ENCODE measurements at places on chromosomes 7 and 10.

- DNase-seq = no peak
These were observed 59.1 kb downstream of the ARMC3 start for GRCh38 chr10:22986771-22987542.

- no peak for DNase-seq
These were observed 79.7 kb upstream of the OGDHL start for GRCh38 chr10:49841615-49842332.

- no peak for DNase-seq
These were observed 1.0 kb upstream of the LRRN3 start for GRCh38 chr7:111089822-111090426.

DNA sequence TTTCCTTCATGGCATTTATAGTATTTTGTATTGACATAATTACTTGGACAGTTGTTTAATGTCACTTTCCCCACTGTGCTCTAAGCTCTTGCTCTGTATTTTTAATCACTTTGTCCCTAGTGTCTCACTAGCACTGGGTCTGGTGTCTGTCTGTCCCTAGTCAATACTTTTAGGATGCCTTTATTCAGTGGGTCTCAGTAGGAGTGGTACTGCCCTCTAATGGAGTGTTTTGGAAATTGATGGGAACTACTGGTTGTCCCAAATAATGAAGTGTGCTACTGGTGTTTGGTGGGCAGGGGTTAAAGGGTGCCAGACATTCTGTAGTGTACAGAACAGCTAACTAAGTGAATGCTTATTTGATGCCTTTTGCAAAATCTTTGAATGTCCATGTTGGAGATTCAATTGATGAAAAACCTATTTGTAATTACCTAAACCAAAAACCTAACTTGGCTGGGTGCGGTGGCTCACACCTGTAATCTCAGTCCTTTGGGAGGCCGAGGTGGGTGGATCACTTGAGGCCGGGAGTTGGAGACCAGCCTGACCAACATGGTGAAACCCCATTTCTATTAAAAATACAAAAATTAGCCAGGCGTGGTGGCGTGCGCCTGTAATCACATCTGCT, 33.3 kb downstream of the CDK14 start:
- DNase-seq = no peak

DNA sequence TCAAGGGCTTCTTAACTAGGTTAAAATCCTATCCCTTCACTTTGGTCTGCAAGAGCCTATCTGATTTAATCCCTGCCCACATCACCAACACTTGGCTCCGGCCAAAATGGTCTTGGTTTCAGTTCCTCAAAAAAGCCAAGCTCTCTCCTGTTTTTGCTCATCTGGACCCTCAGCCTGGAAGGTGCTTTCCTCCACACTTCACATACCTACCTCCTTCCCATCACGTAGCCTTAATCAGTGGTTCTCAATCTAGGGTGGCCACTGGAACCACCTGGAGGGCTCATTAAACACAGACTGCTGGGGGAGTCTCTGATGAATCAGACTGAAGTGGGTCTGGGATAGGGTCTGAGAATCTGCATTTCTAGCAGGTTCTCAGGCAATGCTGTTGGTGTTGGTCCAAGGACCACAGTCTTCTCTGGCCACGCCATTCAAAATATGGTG, 227.0 kb upstream of the AOAH start:
- DNase-seq = no peak

DNA sequence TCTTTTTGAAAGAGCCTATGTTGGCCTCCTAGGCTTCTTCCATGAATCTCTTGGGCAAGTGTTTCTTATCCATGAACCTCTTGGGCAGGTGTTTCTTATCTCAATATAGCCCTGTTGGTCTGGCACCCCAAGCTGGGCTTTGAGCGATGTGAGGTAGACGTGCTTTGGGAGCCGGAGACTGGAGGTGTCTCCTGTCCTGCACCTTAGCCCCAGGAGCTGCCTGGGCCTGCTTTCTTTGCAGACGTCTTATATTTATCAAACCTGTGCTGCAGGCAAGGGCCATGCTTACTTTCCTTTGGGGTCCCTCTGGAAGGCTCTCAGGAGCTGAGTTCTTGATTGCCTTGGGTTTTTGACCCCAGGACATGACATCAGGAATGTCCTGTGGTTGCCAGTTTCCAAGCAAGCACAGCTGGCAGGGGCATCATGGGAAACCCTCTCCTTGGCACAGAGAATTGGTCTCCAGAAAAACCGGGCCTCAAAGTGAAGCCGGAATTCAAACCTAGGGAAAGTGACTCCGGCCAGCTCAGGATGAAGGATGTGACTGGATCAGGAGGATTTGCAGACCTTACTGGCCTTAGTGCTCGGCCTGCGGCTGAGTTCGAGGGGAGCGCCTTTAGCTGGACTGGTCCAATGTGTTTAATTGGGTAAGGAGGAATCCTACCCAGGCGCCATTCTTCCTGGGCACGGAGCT, 2.8 kb downstream of the JAKMIP3 start:
- no peak for DNase-seq

GRCh38 chr7:82629583-82629982, 186.0 kb upstream of the CACNA2D1 start:
- no peak for DNase-seq

DNA sequence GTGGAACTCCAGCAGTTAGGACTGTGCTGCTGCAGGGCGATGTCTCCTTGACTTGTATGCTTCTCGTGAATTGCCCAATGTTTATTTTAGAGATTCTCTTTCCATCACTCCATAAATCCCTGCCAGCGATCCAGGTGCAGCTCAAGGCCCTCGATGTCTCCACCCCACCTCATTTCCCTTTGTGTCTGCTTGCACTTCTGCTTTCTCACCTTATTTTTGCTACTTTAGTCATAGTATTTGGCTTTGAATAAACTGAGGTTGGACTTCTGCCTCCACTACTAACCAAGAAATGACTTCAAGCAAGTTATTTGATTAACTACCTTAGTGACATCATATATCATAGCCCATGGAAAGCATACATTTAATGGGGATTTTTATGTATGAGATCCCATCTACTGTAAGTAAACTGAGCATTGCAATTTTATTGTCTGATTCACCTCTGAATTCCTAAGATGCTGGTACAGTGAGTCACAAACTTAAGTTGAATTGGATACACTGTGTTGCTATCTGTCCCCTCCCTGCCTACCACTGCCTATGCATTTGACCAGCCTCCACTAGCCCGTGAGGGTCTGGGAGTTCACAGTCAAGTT, 255.8 kb downstream of the ABCA13 start:
- DNase-seq = no peak

- DNase-seq = no peak
These were observed 4.1 kb downstream of the OTUD1 start for GRCh38 chr10:23442936-23443335.

DNA sequence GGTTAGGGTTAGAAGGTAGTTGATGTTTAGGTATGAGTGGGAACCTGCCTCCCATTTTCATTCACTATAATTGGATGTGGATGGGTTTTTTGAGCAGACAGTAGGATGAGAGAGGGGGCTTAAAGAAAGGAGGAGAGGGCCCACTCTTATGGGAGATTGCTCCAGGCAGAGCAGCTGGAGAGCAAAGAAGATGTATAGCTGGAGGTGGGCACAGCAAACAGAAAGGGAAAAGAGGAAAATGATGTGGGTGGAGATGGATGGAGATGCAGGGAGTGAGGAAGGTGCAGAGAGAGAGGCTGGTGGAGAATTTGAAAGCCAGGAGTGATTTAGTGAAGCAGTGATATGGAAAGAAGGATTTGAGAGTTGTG, 29.9 kb downstream of the LSMEM1 start:
- no peak for DNase-seq

- DNase-seq = no peak
These were observed 152.9 kb downstream of the ADAM12 start for GRCh38 chr10:126235091-126235978.

- no peak for DNase-seq
These were observed 876 bp downstream of the GNAI1 start for GRCh38 chr7:80135309-80136104.

DNA sequence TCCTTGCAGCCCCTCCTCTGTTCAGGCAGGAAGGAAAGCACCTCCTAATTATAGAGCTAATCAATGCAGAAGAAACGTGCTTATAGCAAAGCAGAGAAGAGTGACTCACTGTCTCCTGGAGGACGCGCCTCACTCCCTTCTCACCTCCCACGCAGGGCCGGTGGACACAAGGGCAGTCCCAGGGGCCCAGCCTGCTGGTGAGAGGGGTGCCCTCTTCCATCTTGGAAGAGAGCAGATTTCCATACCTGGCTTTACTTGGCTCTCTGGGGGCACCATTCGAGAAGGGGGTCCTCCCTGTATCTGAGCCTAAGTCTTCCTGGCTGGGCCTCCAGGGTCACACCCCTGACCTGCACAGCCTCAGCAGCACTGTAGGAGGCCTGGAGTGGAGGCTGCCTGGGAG, 55.8 kb downstream of the RASGEF1A start:
- no peak for DNase-seq

DNA sequence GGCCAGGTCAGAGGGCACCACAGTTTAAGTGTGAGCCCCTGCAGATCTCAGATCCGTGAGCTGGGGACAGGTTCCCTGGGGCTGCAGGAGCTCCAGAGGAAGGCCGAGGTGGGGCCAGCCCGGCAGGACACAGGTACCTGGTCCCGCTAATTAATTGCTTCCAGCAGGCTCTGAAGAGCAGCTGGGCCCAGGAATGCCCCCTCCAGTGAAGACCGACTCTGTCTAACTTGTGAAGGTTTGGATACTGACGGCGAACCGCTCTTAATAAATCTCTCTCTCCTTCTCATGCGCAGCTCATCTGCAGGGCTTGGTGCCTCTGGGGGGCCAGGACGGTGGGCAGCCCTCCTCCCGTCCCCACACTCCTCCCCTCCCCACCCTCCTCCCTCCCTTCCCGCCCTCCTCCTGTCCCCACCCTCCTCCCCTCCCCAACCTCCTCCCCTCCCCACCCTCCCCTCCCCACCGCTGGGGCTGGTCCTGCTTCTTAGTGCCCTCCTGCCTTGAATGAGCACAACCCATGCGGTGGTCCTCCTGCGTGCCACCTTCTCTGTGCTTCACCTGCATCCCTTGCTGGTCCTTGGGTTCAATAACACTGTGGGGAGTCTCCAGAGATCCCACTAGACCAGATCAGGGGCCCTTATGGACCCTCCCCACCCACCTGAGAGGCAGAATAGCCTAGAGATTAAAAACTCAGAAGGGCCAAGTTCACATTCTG, 38.3 kb downstream of the PDGFA start:
- no peak for DNase-seq

GRCh38 chr10:77919713-77920108, 6.8 kb downstream of the DLG5 start:
- DNase-seq = no peak

DNA sequence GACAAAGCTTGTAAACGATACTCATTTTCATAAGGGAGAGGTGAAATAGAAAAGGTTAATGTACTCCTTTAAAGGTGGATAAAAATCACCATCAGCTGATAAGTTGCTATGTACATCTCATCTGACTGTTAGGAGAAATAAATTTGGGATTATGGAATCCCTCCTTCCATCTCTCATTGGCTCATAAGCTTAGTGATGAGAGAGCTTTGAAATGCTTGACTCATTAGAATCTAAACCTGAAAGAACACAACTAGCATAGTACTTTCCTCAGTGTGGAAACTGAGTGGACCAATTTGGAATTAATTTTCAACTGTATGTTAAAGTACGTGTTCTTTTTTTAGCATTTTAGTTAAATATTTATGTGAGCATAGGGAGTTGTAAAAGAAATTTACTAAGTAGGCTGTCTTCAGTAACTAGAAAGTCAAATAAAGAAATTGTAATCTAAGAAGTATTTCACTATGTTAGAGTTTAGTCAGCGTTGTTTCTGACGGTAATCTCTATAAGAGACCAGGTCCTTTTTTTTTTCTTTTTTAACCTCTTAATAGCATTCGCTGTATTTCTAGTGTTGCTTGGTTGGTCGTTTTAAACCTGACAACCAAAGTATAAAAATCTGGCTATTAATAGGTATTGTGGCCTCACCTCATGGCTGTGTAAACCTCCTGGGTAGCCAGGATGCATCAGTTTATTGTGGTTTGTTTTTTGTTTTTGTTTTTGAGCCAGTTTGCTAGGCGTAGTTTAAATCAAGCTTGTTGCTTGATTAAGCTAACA, 34.4 kb downstream of the FHIP2A start:
- no peak for DNase-seq

- no peak for DNase-seq
These were observed 369.2 kb downstream of the GFRA1 start for GRCh38 chr10:115903845-115904244.

DNA sequence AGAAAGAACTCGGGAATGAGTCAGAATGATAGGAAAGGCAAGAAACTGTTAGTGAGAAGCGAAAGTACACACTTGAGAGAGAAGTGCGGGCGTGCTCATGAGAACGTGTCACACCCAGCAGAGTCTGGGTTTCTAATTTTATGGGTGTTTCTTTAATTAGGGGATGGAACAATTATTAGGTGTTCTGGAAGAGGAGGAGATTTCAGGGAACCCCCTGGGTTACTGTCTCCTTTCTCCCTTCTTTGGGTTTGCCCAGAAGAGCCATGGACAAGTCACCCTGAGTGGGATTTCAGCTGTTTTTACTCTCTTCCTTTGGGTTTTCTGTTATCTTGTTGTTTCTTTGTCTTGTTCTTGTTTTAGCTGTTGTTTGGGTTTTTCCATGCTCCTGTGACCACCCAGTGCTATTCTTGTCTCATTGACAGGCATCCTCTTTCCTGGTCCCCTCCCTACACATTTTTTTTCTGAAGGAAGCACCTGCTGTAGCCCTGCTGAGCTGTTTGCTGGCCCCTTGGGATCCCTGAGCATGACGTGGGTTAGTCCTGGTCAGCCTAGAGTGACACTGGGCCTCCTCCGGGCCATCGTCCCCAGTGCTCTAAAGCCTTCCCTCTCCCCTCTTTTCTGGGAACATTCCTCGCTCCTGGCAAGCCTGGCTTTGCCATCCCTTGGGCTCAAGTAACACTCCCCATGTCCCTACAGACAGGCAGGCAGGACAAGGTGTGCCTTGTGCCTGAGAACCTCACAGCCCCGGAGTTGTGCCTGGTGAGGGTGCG, 3.5 kb downstream of the SH2D4B start:
- no peak for DNase-seq

DNA sequence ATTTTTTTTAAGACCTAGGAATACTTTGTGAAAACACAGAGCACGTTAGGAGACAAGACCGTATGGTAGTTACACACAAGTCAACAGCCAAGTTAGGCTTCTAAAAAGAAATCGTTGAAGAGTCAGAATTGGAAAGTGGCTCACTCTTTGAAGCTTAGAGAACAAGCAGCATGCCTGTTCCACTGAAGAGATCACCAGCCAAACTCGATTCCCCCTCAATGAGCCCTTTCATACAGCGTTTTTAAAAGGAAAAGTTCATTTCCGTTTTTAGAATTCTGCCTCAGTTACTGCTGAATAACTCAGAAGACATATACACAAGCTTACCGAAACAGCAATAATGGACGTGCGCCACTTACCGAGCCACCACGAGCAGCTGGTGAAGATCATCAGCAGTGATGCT, 41.0 kb downstream of the MCMBP start:
- DNase-seq = no peak

Measured in stimulated activated naive CD4-positive, alpha-beta T cell treated with Interleukin-2 at 50 U/mL for 16 hours (primary cell).